Forelimb muscle (tissue), 1 donor: ENCODE measurements at places on chromosomes 2 and 18.

GRCh38 chr2:36459725-36460137 is 104.2 kb downstream of the CRIM1 start:
- DNase-seq = no peak

DNA sequence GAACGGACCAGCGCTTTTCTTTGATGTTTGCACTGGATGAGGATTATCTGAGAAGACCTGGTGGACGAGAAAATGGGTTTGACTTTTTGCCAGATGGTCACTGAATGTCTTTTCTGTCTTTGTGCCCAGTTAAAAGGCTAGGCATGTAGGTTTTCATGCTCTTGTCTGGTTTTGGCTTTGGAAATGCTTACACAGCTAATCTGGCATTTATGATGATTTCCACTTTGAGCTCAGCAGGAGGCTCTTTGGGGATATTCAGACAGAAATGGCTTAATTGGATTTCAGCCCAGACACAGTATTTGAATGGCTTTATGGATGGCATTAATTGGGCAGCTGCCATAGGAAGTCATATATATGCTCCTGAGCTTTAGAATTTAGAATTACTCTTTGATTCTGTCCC is 59.6 kb downstream of the NCK2 start:
- no peak for DNase-seq

DNA sequence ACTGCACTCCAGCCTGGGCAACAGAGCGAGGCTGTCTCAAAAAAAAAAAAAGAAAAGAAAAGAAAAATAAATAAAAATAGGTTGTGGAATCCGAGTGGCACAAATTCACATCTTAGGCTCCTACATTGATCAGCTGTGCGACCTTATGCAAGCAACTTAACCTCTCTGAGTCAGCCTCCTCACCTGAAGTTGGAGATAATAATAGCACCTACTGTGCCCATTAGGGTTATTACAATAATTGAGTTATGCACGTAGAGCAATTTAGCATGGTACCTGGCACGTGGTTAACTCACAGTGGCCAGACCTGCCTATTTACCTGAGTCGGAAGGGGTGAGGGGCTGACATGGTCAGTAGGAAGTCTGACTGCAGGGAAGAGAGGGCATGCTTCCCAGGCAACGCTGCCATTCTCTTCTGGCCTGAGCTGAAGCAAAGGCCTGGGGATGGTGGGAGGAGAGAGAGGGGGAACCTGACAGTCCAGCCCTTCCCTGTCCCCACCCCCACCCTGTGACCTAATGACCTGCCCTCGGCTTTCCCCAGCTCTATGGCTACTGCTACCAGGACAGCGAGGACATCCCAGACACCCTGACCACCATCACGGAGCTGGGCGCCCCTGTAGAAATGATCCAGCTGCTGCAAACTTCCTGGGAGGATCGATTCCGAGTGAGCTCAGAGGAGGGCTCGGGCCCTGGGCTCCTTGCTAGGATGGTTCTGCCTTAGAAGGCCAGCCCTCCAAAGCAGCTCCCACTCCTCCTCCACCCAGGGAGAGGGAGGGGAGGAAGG is 5.1 kb downstream of the PKDCC start:
- DNase-seq = no peak

GRCh38 chr18:27749194-27749593 is 427.7 kb downstream of the CDH2 start:
- DNase-seq = no peak

- no peak for DNase-seq
Measured at GRCh38 chr2:187529977-187530721, 24.1 kb downstream of the TFPI start.

GRCh38 chr2:61816480-61817355 is 37.1 kb downstream of the FAM161A start:
- no peak for DNase-seq

GRCh38 chr2:75065402-75066008 is 107.1 kb downstream of the POLE4 start:
- no peak for DNase-seq

DNA sequence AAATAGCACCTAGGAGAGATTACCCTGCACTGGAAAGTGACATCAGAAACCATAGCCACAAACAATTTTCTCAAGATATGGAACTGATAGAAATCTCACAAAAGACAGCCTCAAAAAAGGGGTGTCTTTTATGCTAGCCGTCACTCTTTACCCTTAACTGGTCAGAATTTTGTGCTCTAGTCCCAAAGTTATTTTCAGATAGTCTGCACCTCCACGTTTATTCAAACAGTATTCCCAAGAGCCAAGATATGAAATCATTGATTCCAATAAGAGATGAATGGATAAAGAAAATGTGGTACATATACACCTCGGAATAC is 23.5 kb upstream of the PMAIP1 start:
- no peak for DNase-seq

GRCh38 chr2:160144280-160144990 is 55.6 kb downstream of the ITGB6 start:
- DNase-seq = no peak

- DNase-seq = no peak
Measured at GRCh38 chr18:841647-842370, 29.8 kb upstream of the YES1 start.

DNA sequence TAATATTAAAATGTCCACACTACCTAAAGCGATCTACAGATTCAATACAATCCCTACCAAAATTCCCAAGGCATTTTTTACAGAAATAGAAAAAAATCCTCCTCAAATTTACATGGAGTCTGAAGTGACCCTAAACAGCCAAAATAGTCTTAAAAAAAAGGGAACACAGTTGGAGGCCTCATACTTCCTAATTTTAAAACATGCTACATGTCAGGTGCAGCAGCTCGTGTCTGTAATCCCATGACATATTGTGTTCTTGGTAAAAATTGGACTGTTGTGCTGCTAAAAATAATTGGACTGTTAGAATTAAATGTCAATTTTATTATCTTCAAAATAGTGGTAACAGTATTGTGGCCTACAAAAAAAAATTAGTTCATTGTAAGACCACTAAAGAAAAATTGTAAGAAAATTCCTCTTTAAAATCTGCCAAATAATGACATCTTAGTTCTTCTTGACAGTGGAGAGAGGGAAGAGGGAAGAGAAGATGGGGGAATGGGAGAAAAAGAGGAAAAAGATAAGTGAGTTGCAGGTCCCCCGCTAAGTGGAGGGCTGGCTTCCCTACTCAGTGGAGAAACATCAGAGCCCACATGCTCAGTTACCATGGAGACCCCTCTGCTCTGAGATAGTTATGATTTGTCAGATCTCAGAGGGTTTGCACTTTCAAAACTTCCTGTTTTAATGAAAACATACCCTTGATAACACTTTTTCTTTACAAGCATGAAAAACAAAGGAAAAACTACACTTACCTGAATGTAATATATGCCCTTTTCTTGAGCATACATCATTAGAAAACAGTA is 46.5 kb downstream of the UNC50 start:
- no peak for DNase-seq

DNA sequence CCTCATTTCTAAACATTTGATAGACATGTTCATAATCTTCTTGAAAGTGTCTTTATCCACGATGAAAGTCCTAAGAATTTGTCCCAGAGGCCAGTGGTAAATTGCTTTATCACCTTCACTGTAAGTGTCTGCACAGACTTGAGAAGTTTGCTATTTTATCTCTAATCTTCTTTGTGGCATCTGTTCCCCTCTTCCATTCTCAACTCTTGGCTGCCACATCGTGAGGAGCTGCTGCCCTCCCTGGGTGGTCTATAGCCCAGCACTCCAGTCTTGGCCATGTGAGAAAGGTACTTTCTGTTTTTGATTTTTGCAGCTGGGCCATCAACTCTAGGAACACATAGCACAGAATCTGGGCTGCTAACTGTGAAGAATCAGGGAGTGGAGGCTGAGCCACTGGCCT is 45.5 kb downstream of the SLC14A2 start:
- no peak for DNase-seq

DNA sequence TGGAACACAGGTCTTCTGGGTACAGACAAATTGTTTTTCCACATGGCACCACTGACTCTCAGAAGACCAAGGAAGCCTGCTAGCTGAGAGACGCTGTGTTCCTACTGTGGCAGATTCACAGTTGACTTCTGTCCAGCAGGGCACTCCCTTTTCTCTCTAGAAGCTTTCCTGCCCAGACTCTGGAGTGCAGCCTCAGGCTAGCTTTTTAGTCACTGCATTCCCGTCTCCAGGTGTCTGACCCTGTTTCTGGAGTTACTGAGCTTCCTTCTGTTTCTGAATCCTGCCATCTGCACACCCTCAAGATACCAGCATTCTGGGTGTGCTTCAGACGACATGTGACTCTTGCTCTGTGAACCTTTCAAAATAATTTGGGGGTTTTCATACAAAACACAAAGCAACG is 125.1 kb downstream of the TMEM200C start:
- DNase-seq = no peak

DNA sequence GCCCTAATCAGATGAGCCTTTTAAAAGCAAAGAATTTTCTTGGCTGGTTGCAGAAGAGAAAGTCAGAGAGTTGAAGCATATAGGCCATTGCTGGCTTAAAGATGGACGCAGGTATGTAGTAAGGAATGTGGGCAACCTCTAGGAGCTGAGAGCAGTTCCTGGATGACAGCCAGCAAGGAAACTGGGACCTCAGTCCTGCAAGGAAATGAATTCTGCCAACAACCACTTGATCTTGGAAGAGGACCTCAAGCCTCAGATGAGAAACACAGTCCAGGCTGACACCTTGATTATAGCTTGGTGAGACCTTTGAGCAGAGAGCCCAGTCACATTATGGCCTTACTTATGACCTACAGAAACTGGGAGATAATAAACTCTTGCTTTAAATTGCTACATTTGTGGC is 15.7 kb downstream of the PHOSPHO2 start:
- DNase-seq = no peak

GRCh38 chr2:96345438-96345837 is 9.9 kb downstream of the NCAPH start:
- DNase-seq = no peak

DNA sequence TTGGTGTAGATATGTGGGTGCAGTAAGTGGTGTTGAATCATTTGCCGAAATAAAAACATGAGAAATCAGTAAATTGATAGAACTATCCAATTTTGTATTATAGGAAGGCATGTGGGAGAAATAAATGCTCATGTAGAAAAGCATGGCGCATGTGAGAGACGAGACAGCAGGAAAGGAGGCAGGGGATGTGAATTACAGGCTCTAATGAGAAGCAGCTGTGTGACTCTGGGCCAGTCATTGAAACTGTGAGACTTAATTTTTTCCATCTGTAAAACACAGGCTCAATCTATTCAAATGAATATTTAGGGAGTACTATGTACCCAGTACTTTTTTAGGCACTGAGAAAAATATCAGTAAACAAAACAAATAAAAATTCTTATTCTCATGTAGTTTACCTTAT is 42.6 kb upstream of the MAP3K20 start:
- DNase-seq = no peak

DNA sequence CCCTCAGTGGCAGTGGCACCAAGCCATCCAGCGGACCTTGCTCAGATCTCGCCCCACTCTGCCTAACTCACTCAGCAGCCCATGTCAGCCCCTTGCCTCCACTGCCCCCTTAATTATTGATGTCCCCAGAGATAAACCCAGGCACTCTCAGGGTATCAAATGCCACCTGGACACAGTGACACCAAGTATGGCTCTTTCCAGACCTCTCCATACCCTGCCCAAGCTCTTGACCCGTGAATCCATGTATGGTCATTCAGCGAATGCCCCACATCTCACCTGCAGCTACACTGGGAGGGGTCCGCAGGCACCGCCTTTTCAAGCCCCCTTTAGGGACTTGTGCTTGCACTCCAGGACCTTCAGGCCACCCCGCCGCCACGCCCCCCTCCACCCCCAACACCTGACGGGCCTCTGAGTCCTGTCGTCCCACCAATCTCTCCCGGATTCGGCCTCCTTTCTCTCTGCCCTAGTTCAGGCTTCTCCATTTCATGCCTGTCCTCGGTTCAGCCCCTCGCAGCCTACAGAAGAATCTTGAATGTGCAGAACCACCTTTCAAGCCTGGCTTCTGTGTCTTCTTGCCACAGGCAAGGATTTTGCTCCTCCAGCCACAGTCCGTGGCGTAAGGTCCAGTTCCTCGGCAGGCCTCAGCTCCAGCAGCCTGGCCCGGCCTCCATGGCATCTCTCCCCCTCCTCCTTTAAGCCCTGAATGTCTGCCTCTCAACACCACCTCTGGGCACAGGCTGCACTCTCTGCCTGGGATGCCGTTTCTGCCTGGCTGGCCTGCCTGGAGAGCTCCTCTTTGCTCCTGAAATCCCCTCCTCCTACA is 54.1 kb upstream of the ODC1 start:
- DNase-seq = no peak

GRCh38 chr2:178829299-178829960 is 22.2 kb upstream of the TTN start:
- DNase-seq = no peak

- DNase-seq = no peak
Measured at GRCh38 chr2:198347946-198348345, 543.6 kb downstream of the PLCL1 start.

GRCh38 chr18:45805551-45805950 is 19.9 kb upstream of the SIGLEC15 start:
- DNase-seq = no peak

DNA sequence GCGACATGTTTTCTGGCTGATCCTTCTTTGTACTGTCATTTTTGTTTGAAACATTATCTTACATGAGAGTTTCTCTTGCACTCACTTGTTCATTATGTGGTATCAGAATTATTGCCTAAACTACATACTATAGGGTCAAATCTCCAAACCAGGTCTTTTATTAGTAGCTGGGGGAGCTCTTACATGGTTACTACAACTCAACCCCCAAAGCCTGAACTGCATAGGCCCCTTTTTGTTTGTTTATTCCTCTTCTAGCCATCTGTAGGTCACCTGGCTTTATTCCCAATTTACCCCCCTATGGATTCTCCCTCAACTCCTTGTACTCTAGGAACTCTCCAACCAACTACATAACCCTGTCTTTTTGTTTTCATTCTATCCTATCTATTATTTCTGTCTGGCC is 46.7 kb downstream of the PUM2 start:
- no peak for DNase-seq

GRCh38 chr2:85539361-85540132 is 579 bp downstream of the MAT2A start:
- no peak for DNase-seq

- no peak for DNase-seq
Measured at GRCh38 chr18:78494204-78495085, 485.2 kb upstream of the SALL3 start.

GRCh38 chr2:178142274-178143065 is 30.2 kb downstream of the RBM45 start:
- no peak for DNase-seq

GRCh38 chr2:200411831-200412230 is 98.0 kb downstream of the KCTD18 start:
- DNase-seq = no peak

DNA sequence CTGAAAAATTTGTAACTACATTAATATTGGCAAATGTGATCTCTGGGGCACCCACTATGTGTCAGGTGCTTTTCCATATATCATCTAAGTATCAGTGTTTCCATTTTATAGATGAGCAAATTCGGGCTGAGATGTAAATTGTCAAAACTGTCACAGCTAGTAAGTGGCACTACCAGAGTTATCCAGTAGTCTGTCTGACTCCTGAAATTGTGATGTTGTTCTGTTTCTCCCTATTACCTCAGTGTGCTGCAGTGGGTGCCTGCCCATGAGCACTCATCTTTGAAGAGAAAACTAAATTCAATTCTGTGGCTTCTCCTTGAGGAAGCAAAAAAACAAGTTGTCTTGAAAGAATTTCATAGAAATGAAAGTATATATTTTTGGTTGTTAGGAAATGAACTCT is 467.4 kb upstream of the FANCL start:
- DNase-seq = no peak
